ENCODE measurements at places on chromosomes 4 and X.
A peak's percentile ranks its signal among the peaks of the same experiment; 100 is the strongest.

DNA sequence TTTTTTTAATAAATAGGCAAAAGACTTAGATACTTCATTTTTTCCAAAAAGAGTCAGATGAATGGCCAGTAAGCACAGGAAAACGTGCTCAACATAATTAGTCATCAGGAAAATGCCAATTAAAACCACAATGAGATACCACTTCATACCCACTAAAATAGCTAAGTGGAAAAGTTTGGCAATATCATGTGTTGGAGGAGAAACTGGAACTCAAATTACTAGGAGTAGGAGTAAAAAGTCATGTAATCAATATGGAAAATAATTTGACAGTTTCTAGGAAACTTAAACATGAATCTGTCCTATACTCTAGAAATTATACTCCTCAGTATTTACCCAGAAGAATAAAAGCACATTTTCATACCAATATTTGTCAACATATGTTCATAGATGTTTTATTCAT is 449.8 kb downstream of the INPP4B start:
- no peak for DNase-seq

GRCh38 chr4:26015133-26015651 is 101.2 kb downstream of the SMIM20 start:
- DNase-seq, result no peak

DNA sequence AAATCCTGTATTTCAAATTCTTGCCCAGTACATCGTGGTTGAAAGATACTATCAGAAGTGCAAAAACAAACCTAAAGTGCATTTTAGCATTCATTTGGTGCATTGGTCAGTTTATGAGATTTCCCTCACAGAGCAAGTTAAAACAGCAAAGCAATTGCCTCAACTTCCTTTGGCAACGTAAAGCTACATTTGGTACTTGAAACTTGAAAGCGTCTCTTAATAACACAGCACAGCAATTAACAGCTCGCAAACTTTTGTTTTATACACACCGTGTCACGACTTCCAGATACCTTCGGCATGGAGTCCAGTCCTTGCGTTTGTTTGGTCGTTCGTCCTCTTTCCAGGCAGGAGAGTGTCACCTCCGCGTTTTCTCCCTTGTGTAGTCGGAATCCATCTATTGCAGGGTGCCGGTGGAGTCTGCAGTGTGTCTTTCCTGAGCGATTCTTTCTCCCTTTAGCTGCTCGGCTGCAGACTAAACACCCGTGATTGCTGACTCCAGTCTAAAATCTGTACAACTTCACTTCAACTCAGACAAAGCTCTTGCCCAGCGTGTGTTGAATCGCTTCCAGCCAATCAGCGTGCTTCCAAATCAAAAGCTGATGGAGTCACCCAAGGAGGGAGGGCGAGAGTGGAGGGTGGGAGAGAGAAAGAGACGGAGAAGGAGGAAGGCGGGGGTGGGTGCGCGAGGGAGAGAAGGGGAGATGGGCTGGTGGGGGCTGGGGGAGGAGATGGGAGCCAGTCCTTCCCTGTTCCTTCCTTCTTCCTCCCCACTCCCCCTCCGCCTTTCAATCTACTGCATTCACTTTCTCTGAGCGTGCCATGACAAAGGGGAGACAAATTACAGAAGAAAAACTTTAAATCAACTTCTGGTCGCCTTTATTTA is at the start of gene PCDH18:
Gene PCDH18, minus strand, starts transcription at position 509 of the 883 bp plus-strand sequence. Its CDS starts 406 bp downstream, at position 103.
- no peak for DNase-seq

DNA sequence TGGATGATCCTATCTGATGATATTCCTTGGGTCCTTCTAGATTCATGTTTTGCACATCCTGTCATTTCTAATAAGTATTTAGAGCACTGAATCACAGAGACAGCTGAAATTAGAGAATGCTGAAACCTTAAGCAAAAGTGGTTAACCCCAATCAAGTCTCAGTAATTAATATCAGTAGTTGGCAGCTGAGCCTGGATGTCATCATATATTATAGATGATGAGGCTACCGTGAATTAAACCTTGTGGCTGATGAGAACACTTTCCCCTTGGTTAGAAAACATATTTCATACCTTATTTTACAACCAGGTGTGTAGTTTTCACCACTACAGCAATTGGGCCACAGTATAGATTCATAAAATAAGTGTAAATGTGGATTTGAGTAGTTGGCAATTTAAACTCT is 499.0 kb downstream of the PDGFC start:
- DNase-seq, result no peak

GRCh38 chrX:120522820-120523219 is 37.9 kb downstream of the CUL4B start:
- DNase-seq, result no peak

GRCh38 chr4:183398298-183399125 is 45.9 kb upstream of the CDKN2AIP start:
- peak; percentile 40 for DNase-seq

DNA sequence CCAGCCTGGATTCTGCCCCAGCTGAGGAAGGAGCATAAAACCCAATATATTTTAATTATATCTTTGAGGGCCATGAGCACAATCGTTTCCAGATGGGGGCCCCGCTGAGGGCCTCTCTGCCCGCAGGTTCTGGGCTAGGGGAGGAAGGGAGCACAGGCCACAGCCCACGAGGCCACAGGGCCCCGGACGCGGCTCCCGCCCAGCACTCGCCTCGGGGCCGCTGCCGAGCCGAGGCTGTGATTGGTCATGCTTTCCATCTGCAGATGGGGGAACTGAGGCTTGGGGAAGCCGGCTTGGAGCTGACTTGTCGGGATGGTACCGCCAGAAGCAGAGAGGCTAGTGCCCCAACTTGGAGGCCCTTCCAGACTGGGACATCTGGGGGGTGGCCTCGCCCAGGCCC is 34.0 kb downstream of the TACC3 start:
- no peak for DNase-seq

- DNase-seq, result no peak
These were observed 8.6 kb downstream of the LAGE3 start for GRCh38 chrX:154470434-154470833.

DNA sequence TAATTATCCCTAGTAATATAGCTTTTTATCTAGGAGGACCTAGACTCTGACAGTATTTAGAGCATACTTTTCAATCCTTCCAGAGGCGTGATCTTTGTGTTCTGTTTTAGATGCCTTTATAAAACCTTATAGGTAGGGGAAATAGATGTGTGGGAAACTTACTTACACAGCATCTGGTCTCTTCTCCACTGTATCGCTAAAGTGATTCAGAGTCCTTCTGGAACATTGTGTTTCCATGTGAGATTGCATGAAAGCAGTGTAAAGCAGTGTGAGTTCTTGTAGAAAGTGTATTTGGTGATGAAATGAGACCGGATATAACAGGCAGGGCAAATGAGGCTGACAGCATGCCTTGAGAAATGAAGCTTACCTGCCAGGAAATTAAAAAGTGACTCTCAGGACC is 9.5 kb downstream of the GABRB1 start:
- DNase-seq, result no peak

DNA sequence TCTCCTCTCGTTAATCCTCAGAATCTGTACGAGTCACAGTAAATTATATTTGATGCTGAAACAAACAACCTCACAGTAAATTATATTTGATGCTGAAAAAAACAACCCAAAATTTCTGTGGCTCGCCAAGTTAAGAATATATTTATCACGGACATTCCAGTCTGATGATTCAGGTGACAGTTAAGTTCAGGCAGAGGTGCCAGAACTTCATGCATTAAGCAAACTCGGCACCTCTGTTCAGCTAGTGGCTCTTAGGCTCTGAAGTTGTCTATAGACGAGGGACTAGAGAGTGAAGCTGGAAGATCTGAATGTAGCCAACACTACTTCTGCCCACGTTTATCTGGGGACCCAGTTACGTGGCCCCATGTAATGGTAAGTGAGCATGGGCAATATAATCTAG is 132.2 kb upstream of the AGA start:
- DNase-seq, result no peak

DNA sequence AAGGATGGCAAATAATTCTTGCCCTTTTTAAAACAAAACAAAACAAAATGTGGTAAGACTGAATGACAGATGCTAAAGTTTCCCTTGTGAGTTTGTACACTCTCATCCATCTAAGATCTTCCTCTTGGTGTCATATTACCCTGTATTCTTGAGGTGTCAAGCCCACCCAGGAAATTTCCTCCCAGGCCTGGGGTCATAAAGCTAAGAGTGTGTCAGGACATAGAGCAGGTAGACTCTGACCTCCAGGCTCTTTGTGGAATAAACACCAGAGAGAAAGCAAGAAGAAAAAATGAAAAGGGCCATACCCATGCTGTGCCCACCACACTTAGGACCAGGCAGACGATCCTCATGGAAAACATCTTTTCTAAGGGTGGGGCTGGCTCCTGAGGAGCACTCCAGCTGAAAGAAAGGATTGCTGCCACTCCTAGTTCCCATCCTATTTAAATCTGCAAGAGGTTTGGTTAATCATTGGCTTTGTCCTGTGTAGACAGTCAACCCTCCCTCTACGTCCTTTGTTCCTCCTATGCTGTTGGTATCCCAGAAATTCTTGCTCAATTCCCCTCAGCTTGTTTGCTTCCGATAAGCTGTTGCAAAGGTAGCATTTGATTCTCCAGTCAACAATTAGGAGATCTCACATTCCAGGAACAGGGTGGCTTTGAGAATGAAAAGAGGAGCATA is at the start of gene FGA:
Gene FGA, minus strand, starts transcription at position 414 of the 678 bp plus-strand sequence. Its CDS starts 55 bp downstream, at position 359.
- DNase-seq, result no peak

DNA sequence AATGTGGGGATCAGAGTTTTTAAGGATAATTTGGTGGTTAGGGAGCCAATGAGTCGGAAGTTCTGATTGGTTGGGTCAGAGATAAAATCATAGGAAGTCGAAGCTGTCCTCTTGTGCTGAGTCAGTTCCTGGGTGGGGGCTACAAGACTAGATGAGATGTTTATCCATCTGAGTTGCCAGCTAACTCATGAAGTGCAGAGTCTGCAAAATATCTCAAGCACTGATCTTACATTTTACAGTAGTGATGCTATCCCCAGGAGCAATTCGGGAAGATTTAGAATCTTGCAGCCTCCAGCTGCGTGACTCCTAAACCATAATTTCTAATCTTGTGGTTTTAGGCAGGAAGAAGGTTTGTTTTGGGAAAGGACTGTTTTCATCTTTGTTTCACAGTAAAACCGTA is 565.8 kb upstream of the SPANXN1 start:
- no peak for DNase-seq

DNA sequence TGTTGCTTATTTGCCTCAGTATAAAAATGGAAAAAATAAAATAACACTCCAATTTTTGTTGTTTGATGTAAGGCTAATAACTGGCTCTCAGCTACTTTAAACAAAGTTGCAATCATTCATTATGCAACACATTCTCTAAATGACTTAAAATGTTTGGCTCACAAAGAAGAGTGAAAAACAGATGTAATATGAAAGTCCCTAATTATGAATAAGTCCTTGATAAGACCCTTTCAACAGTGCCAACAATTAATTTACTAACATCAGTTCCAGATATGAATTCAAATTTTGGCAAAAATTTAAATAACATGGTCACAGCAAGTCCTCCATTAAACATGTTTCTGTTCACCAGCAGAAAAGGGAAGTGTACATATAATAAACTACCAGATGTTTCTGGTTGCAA is 69.8 kb downstream of the PAPSS1 start:
- no peak for DNase-seq

DNA sequence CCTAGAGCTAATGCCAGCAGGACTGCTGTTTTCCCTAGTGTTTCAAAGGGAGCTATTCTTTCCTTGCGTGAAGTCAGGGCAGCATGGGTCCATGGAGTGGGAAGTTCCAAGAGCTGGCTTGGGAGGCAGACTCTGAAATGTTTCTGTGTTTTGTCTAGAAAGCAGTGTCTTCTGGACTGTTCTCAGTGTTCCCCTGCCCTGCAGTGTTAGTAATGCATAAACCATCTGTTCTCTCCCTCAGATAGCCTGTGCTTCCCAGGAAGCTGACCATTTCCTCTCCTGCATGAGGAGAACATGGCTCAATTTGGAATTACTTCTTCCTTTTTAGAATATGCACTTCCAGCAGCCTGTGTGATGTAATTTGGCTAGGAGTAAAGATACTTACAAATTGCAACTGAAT is 116.7 kb upstream of the CXCL13 start:
- DNase-seq, result no peak

- DNase-seq, result no peak
These were observed 67.3 kb upstream of the VBP1 start for GRCh38 chrX:155148724-155149537.

GRCh38 chr4:38109896-38110295 is 149.7 kb downstream of the PTTG2 start:
- DNase-seq, result no peak

DNA sequence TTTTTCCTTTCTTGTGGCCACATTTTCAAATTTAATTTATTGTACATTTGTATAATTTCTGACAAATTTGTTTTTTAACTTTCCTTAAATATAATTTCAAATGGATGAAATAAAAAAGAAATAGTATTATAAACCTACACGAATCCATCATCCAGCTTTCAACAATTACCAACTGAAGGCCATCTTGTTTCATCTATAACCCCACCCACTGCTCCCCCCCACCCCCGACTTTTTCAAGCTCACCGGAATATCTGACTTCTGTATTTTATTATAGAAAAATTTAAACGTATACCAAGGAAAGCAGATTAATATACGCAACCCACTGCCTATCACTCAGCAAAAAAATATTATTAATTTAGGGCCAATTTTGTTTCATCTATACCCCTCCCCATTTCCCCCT is 1.1 kb downstream of the MORF4L2 start:
- no peak for DNase-seq

DNA sequence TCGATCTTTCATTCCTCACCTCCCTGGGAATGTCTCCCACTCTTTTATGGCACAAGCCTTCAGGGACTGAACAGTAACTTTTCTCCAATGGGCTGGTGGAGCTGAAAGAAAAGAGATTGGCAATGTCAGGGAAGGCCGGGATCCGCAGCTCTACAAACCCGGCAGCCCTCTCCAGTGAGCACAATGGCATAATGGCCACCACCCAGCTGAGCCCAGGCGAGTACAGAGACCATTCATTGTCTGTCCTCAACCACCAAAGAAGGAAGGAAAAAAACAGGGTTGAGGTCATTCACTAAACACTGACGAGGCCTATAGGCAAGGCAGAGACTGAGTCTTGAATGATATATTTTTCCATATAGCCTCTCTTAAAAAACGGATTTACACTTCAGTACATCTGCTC is 3.6 kb downstream of the GEMIN8 start:
- DNase-seq, result no peak

DNA sequence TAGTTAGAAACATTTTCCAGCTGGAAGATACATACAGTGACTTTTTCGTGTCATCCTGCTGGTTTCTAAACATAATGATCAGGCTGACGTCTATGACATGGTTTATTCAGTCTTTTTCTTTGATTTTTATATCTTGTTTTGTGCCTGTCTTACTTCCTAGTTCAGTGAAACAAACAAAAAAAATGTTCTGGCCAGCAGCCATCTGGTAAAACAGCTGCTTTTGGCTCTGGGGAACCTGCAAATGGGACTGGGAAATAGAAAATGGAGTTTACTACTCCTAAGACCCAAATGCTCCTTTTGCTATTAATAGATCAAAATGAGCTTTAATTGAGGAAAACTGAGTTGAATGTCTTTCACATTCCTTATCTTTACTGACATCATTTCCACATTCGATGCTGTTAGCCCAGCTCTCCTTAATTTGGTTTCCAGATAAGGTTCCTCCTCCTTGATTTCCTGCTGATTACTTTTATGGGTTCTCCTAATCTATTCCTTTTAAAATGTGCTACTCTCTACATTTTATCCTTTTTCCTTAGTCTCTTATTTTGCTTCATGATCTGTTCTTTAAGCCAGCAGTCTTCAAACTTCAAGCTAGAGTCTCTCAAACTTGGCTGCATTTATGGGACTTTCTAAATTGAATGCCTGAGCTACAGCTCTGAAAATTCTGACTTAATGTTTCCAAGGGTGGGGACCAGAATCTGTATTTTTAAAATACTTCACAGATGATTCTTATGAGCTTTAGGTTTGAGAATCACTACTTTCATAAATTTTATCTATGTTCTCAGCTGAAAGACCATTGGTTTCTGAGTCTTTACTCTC is 499.5 kb downstream of the ANKRD50 start:
- no peak for DNase-seq
